Activated CD4-positive, alpha-beta T cell treated with anti-CD3 and anti-CD28 coated beads for 4 hours (primary cell): ENCODE measurements at places on chromosomes 16 and 17.

GRCh38 chr17:51238255-51238887 is 21.5 kb downstream of the MBTD1 start:
- DNase-seq, result no peak

DNA sequence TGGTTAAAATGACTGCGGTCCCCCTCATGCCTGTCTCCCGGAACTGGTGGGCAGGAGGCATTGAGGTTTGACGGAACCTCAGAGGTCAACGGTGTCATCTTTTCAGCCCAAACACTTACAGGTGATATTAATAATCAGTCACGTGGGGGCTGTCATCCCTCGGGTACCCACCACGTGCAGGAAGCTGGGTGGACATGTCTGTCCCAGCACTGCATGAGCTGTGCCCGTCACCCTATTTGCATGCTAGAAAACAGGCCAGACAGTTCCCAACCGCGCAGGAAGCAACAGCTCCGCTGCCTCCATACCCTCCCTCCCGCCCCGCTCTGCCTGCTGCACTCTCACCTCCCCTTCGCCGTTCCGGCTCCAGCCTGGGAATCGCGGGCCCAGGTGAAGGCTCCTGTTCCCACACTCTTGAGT is 1.4 kb downstream of the SYNGR3 start:
- DNase-seq, result peak; percentile 49

DNA sequence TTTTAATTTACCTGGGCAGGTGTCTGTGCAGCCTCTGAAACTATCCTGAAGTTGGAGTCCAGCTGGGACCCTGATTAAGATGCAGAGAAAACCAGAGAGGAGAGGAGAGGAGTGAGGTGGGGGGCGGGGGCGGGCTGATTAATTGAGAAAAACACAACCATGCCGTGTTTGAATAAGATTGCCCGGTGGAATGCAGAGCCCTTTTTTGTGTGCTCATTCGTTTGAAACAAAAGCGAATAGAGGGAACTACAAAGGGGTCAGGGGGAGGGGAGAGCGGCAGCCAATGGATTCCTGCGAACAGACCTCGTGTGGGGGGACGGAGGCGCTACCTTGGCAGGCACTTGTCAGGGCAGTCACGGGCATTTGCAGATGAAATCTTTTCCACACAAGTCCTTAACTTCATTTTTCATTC is 355.8 kb downstream of the SOX9 start:
- no peak for DNase-seq

- no peak for DNase-seq
These were observed 25.9 kb upstream of the FAAP100 start for GRCh38 chr17:81578038-81578441.

GRCh38 chr17:47310186-47310733 is 13.5 kb upstream of the EFCAB13 start:
- DNase-seq, result no peak

- DNase-seq, result no peak
These were observed 1.4 kb upstream of the TMEM132E start for GRCh38 chr17:34578016-34578415.

- DNase-seq, result no peak
These were observed 129.8 kb downstream of the CLEC16A start for GRCh38 chr16:11074131-11074530.

- no peak for DNase-seq
These were observed 1.7 kb upstream of the MT1A start for GRCh38 chr16:56636616-56637413.
